Fibroblast of skin of left quadriceps (primary cell): ENCODE measurements at places on chromosomes 7 and 10.

DNA sequence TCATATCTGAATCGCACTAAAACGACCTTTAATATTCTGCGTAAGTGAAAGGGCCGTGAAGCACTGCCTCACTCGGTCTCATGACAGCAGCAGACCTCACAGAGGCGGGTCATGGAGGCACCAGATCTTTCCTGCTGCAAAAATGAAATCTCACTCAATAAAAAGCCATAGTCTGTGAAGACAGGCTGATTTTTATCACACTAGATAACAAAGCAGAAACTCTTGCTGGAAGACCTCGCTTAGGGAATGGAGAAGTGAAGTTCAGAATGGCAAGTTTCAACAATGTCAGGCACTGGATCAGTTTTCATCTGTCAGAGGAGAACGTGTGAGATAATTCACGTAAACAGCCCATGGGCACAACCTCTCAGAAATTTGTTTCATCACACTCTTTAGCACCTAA, 8.0 kb downstream of the SEPHS1 start:
- DNase-seq = no peak

DNA sequence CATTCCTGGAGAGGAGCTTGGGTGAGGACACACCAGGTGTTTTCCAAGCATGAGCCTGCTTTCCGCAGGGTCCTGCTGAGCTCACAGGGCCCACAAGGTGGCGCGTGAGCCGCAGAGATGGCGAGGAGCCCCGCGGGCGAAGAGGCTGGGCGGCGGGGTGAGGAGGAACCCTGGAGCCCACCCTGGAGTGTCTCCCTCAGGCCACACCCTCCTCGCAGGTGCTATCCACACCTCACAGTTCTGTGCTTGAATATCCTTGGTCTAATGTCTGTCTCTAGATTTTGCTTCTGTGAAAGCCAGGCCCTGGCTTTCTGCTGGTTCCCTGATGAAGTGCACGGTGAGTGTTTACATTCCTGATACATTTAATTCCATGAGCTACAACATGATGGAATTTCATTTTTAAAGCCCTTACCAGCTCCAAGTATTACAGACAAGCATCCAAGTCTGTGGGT, 433.6 kb downstream of the ACTR3B start:
- DNase-seq = no peak

DNA sequence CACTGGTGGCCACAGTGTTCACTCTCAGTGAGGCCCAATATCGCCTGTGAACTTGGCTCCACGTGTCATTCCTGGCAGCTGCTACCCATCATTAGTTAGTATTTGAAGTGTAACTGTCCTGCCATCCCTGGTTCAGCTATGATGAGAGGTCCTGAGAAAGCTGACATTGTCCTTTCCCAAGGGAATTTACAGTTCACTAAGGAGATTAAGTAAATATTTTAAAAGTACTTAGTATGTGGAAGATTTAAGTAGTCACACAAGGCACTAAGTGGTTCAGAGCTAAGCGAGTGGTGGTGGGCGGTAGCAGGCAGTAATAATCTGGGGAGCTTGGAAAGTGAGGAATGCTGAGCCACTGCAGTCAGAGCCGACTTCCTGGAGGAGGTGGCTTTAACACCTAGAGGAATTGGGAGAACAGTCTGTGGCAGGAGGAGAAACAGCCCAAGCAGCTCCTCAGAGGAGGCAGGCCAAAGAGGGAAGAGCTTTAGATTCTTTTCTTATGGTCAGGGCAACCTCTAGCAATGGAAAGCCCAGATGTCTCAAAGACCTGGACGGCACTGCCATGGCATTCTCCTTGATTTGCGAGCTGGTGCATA, 519.7 kb downstream of the LRMDA start:
- no peak for DNase-seq

DNA sequence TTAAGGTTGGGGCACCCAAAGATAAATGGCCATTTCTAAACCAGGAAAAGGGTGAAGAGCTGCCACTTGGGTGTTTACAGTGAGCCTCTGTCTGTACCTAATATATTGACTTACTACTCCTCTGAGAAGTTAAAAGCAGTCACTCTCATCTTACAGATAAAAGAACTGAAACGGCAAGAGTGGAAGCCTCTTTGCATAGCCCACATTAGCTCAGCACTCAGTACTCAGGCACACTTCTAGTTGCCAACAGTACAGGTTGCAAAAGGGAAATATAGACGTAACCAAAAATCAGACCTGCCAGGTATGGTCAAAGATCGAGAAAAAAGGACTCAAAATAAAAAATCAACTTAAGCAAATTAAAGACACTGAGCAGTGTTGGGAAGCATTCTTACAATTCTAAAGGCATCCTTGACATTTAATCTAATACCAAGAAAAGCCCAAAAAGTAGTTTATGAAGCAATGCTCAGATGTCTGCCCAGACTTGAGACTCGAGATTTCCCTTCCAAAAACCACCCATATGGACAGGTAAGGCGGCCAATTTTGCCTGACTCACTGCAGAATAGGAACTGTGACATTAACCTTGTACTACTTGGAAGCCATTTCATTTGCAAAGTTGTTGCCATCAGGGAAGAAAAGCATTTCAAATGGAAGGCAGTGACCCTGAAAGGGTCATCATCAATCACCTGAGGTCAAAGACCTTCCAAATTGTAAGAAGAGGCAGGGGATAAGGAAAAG, 139.3 kb downstream of the SLC25A13 start:
- DNase-seq = no peak

DNA sequence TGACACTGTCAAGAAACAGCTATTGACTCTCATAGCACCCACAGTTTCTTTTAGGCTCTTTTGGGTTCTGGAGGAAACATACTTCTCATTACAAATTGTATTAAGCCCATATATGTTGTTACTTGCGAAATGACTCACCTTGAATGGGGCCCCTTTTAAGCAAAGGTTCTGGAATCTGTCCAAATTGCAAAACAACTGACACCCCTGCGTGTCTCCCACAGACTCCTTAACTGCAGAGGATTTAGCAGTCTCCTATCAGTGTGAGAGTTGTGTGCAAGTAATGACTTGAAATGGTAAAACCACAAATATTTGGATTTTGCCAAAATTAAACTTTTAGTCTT, 192.3 kb downstream of the DNAJC1 start:
- DNase-seq = no peak

- no peak for DNase-seq
Measured at GRCh38 chr10:33094263-33095051, 136.4 kb upstream of the ITGB1 start.

DNA sequence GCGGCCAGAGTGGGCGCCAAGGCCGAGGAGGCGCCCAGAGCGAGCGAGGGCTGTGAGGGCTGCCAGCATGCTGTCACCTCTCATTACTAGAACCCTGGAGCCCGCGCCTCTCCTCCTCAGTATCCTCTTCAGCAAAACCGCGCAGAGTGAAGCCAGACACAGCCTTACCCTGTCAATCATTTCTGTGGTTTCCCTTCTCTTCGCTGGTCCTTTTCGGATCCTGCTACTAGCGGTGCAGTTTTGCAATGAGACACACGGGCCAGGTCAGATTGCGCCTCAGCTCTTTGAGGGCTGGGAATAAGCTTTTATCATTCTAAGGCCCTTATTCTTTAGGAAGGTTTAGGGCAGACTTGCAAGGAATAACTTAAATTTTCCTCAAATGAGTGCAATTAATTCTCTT, 55.5 kb upstream of the FAM171A1 start:
- no peak for DNase-seq

GRCh38 chr7:69359003-69359700, 239.1 kb upstream of the AUTS2 start:
- DNase-seq = no peak
